ENCODE measurements at places on chromosomes 13 and 19.

- H3K4me3 ChIP-seq = no peak overlapping the region
- no peak for DNase-seq
- H3K4me1 ChIP-seq = no peaks in the 10 kb centered on the region
These were observed 6.5 kb upstream of the KCTD4 start for GRCh38 chr13:45207319-45207718.

GRCh38 chr19:41355802-41356201, 2.1 kb upstream of the TGFB1 start:
- DNase-seq = no peak
- H3K4me1 ChIP-seq = no peaks in the 10 kb centered on the region

DNA sequence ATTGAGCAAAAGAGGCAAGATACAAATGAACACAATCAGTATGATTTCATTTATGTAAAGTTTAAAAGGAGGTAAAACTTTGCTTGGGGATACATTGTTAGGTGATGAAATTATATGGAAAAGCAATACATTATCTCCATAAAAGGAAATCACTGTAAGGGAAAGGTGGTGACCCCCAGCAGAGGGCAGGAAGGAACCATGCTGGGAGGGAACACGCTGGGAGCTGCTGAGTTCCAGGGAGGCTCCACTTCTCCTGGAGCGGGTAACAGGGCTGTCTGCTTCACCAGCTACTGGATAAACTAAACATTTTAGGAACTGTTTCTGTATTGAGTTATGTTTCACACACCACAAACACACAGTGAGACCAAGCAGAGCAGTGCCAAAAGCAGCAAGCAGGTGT, 91.2 kb downstream of the KATNAL1 start:
- peak; percentile 47 for DNase-seq
- H3K27me3 ChIP-seq = no peaks in the 10 kb centered on the region
- H3K27ac ChIP-seq = no peak overlapping the region
- H3K4me1 ChIP-seq = peaks cover 3% of the 10 kb centered on the region
- no peak overlapping the region for H3K4me3 ChIP-seq
- H3K36me3 ChIP-seq = no peaks in the 10 kb centered on the region

GRCh38 chr13:113904411-113904810, 40.5 kb upstream of the GAS6 start:
- H3K27ac ChIP-seq = no peak overlapping the region
- peak; percentile 67 for DNase-seq
- no peaks in the 10 kb centered on the region for H3K36me3 ChIP-seq
- no peaks in the 10 kb centered on the region for H3K4me1 ChIP-seq

GRCh38 chr13:67549331-67549730, 319.2 kb upstream of the PCDH9 start:
- H3K27me3 ChIP-seq = no peaks in the 10 kb centered on the region
- H3K36me3 ChIP-seq = no peaks in the 10 kb centered on the region
- H3K4me1 ChIP-seq = no peaks in the 10 kb centered on the region
- no peak overlapping the region for H3K27ac ChIP-seq
- no peak overlapping the region for H3K4me3 ChIP-seq

DNA sequence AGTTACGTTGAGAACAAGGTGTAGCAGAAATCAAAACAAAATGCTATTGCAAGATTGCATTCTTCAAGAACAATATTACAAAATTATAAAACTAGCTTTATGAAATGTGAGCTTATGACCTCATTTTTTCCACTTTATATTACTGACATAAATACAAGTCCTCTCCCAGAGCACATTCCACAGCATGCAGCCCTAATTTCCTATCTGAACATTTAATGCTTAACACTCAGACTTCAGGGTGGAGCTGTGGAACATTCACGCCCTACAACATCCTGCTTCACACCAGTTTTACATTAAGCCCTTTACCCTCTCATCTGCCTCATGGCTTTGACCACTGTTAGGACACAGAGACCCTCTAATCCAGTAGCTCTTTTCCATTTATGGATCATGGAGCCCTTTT, 65.5 kb downstream of the EPSTI1 start:
- no peaks in the 10 kb centered on the region for H3K4me1 ChIP-seq
- H3K27ac ChIP-seq = no peak overlapping the region
- H3K36me3 ChIP-seq = no peaks in the 10 kb centered on the region
- no peaks in the 10 kb centered on the region for H3K27me3 ChIP-seq

- H3K4me1 ChIP-seq = no peaks in the 10 kb centered on the region
- H3K36me3 ChIP-seq = peaks cover 7% of the 10 kb centered on the region
- no peak overlapping the region for H3K27ac ChIP-seq
- no peak for DNase-seq
- H3K27me3 ChIP-seq = no peaks in the 10 kb centered on the region
These were observed 2.3 kb downstream of the ACP4 start for GRCh38 chr19:50792272-50793250.

GRCh38 chr13:72198967-72199560, 332.1 kb upstream of the DACH1 start:
- H3K27ac ChIP-seq = no peak overlapping the region
- H3K36me3 ChIP-seq = no peaks in the 10 kb centered on the region
- H3K27me3 ChIP-seq = no peaks in the 10 kb centered on the region
- H3K4me1 ChIP-seq = no peaks in the 10 kb centered on the region
- H3K4me3 ChIP-seq = no peak overlapping the region

GRCh38 chr13:114303700-114304327, 10.5 kb upstream of the CHAMP1 start:
- no peaks in the 10 kb centered on the region for H3K27me3 ChIP-seq
- H3K27ac ChIP-seq = no peak overlapping the region

GRCh38 chr19:1632462-1633268, 19.8 kb downstream of the TCF3 start:
- H3K4me1 ChIP-seq = no peaks in the 10 kb centered on the region
- H3K27me3 ChIP-seq = no peaks in the 10 kb centered on the region
- no peak overlapping the region for H3K4me3 ChIP-seq
